ENCODE measurements at places on chromosomes 2 and 18.

- no peak for DNase-seq
Observed at GRCh38 chr2:3704692-3705091, 1.3 kb downstream of the DCDC2C start.

DNA sequence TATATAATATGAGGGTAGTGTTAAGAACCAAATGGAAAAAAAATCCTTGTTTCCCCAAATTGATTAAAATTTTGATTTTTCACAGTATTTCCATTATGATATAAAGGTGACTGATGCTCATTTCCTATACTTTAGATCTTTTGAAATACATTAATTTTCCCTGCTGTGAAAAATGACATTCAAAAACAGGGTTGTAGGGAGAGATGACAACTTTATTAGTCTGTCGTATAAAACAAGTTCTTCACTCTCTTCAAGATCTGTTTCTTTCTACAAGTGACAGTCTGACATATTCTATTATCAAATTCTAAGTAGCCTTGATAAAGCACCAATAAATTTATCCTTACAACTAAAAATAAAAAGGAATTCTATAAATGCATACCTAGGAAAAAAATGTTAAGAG, 45.3 kb upstream of the VWC2L start:
- DNase-seq, result no peak

- no peak for DNase-seq
Observed at GRCh38 chr18:39969803-39970494, 1985.1 kb upstream of the PIK3C3 start.

- no peak for DNase-seq
Observed at GRCh38 chr2:67571785-67572718, 174.9 kb downstream of the ETAA1 start.

DNA sequence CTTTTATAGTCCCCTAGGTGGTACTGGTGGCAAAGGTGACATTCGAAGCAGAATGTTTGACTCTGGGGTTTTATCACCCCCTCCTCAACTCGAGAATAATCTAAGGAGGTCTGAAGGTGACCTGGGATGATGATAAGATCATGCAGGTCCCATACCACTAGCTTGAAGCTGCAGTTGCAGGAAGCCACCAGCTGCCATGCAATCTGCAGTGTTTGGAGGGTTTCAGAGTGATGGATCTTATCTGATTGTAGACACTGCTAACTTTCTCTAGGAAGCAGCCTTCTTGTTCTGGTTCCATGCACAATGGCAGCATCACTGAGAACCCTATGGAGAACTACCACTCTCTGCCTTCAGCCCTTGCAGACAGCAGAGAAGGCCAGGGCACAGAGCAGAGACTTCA, 59.4 kb upstream of the LRPPRC start:
- DNase-seq, result no peak

GRCh38 chr2:221310730-221311129, 261.4 kb downstream of the EPHA4 start:
- DNase-seq, result no peak

DNA sequence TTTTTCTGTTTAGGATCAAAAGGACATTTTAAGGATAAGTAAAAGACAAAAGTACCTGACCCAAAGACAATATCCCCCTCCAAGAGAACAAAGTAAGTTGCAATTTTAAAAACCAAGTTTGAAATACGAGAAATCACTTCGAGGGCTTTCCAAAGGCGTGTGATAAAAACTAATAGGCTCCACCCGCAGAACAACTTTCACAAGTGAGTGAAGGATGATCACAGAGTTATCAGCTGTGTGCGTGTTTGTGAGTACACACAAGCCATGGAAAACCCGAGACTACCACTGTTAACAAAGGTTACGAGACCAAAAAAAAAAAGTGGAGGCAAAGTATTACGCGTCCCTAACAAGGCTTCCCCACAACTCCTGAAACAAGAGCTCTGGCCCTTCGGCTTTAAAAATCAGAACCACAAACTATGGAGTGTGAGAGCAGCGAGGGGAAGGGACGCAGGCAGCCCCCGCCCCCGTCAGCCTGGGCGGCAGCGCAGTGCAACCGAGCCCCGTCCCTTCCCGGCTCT, 719 bp downstream of the SMAD2 start:
- peak; percentile 49 for DNase-seq

- DNase-seq, result no peak
Observed at GRCh38 chr2:230312638-230313037, 14.4 kb upstream of the SP140L start.

- DNase-seq, result no peak
Observed at GRCh38 chr2:156986339-156986988, 271.0 kb upstream of the GALNT5 start.

DNA sequence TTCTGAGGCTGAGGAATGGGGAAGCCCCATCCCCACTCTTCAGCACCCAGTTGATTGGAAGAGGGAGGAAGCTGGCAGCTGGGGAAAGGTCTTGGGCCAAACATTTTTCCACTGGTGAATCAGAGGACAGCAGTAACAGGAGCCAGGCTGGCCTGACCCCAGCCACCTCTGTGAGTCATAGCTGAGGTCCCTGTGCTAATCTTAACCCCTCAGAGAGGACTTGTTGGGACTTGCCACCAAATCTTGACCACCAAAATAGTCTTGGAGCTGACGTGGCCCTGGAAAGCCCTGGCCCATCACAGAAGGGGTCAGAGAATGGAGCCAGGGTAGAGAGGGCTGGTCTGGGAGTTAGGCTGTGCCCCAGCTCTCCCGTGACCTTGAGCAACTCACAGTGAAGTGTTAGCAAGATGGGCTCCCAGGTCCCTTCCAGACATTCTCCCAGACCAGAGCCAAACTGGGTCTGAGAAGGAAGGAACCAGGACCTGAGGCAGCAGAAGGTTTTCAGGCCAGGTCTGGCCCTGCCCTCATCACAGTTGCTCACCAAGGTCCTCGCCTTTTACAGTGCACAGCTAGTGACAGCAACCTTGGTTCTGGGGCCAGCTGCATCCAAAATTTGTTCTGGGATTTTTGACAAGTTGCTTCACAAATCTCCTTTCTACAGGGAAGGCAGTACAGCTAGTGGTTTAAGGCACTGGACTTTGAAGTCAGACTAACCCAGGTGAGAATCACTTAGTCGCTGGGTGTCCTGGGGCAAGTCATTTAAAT, 266.6 kb downstream of the CYP26B1 start:
- DNase-seq, result no peak

GRCh38 chr2:171541202-171541887, 19.1 kb downstream of the CYBRD1 start:
- DNase-seq, result no peak

DNA sequence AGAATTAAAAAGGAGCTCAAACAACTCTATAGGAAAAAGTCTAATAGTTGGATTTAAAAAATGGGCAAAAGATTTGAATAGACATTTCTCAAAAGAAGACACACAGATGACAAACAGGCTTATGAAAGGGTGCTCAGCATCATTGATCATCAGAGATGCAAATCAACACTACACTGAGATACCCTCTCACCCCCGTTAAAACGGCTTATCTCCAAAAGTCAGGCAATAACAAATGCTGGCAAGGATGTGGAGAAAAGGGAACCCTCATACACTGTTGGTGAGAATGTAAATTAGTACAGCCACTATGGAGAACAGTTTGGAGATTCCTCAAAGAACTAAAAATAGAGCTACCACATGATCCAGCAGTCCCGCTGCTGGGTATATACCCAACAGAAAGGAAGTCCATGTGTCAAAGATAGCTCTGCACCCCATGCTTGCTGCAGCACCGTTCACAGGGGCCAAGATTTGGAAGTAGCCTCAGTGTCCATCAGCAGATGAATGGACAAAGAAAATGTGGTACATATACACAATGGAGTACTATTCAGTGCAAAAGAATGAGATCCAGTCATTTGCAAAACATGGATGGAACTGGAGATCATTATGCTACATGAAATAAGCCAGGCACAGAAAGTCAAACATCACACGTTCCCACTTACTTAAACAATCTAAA, 46.7 kb upstream of the B3GNT7 start:
- peak; percentile 57 for DNase-seq

DNA sequence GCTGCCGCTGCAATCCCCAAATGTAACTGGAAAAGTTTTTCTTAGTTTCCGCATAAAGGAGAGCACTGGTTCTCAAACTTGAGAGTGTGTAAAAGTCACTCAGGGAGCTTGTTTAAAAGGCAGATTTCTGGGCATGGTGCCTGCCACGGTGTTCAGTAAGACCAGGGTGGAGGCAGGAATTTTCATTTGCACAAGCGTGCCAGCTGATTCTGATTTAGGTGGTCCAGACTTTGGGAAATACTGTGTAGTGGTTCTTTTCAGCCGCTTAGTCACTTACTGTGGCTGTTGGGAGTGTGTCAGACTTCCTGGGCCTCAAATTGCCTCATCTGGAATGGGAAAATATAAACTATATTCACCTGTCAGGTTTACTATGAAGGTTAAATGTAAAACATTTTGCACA, 788 bp downstream of the ARMC9 start:
- DNase-seq, result no peak

- no peak for DNase-seq
Observed at GRCh38 chr2:84674586-84674985, 158.3 kb downstream of the DNAH6 start.

DNA sequence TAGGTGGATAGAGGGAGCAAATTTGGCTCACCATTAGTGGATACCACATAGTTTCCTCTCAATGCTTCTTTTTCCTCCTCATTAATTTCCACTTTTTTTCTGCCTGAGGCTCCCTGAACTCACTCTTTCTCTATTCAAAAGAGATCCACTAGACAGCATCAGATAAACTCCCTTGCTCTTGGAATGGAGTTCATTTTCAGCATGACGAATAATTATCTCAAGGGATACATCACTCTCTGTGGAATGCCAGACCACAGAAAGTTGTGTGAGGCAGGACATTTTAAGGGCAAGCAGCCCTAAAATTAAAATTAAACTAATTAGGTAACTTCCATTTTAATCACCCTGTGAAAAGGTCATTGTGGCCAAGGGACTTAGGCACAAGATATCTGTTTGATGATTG, 1920.1 kb upstream of the CELF4 start:
- no peak for DNase-seq

- no peak for DNase-seq
Observed at GRCh38 chr18:31450409-31450808, 2.9 kb downstream of the DSG3 start.

DNA sequence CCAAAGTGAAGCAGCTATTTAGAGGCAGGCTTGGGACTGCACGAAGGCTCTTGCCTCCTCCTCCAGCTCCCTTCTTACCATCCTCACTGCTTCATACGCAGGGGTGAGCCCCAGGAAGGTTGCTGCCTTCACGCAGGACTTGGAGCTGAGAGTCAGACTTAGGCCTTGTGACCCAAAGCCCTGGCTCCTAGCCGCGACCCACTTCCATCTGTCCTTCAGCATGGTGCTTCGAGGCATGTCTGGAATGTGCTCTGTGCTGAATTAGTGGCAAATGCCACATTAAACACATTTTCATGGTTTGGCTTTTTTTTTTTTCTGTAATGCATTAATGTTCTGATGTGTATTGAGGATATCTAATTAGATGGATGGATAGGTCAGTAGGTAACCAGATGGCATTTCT, 37.5 kb downstream of the ITGB1BP1 start:
- no peak for DNase-seq

- DNase-seq, result no peak
Observed at GRCh38 chr2:187434342-187434785, 13.7 kb downstream of the CALCRL start.

GRCh38 chr2:203532957-203533658, 2.0 kb downstream of the RAPH1 start:
- DNase-seq, result no peak

DNA sequence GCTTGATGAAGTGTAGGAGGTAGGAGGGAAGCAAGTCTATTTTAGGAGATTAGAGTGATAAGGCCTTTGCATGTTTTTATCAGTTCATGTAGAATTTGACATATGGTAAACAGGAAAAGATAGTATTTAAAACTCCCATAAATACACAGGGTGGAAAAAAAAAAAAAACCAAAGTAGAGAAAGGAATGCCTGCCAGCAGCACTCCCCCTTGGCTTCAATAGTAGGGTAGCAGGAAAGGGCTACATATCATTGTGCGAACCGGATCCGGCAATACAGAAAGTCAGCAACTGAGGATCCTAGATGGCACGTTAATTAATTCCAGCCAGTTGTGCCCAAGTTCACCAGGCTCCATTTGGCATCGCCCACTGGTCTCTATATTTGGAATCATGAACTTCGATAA, 159.6 kb upstream of the SMIM21 start:
- no peak for DNase-seq

DNA sequence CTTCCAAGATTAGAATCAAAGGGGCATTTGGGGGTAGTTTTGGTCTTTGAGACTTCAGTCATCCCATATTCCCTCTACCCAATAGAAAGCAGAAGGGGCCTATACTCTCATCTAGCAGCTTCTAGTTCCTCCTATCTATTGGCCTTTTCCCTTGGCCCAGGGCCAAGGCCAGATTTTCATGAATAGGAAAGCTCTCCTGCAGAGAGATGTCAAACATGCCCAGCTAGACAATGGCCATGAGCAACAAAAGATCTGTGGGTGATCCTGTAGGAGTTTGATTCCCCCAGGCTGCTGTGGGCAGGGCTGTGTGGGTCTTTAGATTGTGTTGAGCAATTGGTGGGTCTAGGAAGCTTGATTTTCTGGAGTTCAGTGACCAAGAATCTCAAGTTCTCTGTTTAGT, 2.9 kb upstream of the ADCYAP1 start:
- no peak for DNase-seq

DNA sequence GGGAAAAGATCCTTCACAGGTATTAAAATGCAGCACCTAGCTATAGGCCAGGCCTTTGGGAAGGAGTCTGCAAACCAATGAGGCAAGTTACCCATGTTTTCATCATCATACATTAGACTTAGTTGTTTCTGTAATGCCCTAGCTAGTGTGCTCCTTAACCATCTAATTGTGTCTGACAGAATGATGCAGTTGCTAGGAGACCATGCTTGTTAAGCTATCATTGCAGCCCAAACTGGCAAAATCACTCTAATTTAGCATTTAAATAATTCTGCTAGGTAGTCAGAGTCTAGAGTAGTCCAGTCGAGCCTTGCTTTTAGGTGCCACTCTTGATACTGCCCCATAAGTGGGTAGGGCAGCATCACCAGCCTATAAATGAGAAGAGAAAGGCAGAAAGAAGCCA, 34.9 kb downstream of the GAD1 start:
- DNase-seq, result no peak

DNA sequence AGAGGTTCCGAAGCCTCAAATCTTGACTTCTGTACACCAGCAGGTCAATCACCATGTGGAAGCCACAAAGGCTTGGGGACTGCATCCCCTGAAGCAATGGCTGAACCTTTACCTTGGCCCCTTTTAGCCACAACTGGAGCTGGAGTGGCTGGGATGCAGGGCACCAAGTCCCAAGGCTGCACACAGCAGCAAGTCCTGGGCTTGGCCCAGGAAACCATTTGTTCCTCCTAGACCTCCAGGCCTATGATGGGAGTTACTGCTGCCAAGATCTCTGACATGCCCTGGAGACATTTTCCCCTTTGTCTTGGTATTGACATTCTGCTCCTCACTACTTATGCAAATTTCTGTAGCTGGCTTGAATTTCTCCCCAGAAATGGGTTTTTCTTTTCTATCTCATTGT, 285.9 kb downstream of the ASXL3 start:
- DNase-seq, result no peak

- DNase-seq, result no peak
Observed at GRCh38 chr2:223979730-223980396, 22.6 kb downstream of the MRPL44 start.

- no peak for DNase-seq
Observed at GRCh38 chr2:171630812-171631626, 56.2 kb upstream of the DYNC1I2 start.

GRCh38 chr18:39274535-39274934, 1708.9 kb upstream of the CELF4 start:
- no peak for DNase-seq

Data from hippocampal formation (tissue), 2 donors.